ENCODE measurements at places on chromosomes 11 and 22. TPM values are rescaled to one million over a fixed set of nuclear protein-coding genes. Genes with fewer than 3 reads are reported as not detected.

DNA sequence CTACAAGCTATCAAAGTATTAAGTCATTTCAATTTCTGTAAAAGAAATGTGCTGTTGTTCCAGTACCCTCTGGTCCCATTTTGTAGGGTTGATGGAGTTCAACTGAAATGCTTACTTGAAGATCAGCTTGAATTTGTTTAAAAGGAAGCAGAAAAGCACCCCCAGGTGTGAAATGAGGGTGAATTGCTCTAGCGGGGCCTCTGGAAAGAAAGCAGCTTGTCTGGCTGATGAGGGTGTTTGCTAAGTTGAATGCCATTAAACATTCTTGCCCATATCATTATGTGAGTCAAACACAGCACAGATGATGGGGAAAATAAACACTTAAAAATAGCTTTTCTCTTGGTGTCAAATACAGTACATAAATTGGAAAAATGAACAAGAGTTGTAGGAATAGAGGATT is 280.3 kb downstream of the RAB38 start:
- DNase-seq: no peak

- no peak for DNase-seq
Measured at GRCh38 chr22:38115423-38116205, 5.1 kb upstream of the BAIAP2L2 start.

DNA sequence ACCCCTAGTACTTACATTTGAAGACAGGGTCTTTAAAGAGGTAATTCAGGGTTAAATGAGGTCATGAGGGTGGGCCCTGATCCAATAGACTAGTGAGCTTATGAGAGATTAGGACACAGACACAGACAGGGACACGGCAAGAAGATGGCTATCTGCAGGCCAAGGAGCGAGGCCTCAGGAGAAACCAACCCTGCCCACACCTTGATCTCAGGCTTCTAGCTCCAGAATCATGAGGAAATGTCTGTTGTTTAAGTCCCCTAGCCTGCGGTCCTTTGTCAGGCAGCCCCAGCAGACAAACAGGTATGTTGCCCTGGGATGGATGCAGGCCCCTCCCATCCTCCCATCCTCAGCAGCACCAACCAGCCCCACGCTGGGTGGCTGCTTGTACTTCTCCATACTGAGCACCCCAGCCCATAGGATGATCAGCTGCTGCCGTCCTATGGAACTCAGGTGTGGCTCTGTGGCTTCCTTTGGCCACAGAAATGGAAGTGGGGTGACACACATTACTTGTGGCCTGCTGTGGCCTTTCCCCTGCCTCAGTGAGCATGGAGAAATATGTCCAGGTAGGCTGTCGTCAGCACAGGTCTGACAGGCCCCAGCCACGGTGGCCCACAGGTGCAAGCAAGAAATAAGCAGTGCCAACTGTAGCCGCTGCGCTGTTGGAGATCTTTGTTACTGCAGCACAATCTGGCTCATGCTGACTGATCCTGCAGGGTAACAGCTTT is 7.9 kb downstream of the GNB1L start:
- no peak for DNase-seq

Gene MYBPC3
- total RNA-seq: 0.25 TPM

Gene OR10D3
- not detected for total RNA-seq
